ENCODE measurements at places on chromosomes 13 and 19. TPM values are rescaled to one million over a fixed set of nuclear protein-coding genes. Genes with fewer than 3 reads are reported as not detected.

The C13orf42 gene
- total RNA-seq, result not detected

The AMH gene
- 2.2 TPM for total RNA-seq

The ELSPBP1 gene
- total RNA-seq, result not detected

The DNAAF3 gene
- total RNA-seq, result 0.94 TPM

The DIRAS1 gene
- 23.8 TPM for total RNA-seq

The TMC4 gene
- 1.3 TPM for total RNA-seq

The SELENOV gene
- not detected for total RNA-seq

The DAND5 gene
- total RNA-seq, result not detected

The MYO9B gene
- total RNA-seq, result 86.1 TPM

The CYP2F1 gene
- total RNA-seq, result not detected

The FGF22 gene
- total RNA-seq, result 0.63 TPM

The ATP7B gene
- 32.2 TPM for total RNA-seq

The PSG3 gene
- not detected for total RNA-seq

The SIGLEC10 gene
- total RNA-seq, result 1.9 TPM

The IFNL1 gene
- not detected for total RNA-seq

Data from parietal lobe (tissue), 2 donors.